ENCODE measurements at places on chromosomes 3 and 15.
A peak's percentile ranks its signal among the peaks of the same experiment; 100 is the strongest.

DNA sequence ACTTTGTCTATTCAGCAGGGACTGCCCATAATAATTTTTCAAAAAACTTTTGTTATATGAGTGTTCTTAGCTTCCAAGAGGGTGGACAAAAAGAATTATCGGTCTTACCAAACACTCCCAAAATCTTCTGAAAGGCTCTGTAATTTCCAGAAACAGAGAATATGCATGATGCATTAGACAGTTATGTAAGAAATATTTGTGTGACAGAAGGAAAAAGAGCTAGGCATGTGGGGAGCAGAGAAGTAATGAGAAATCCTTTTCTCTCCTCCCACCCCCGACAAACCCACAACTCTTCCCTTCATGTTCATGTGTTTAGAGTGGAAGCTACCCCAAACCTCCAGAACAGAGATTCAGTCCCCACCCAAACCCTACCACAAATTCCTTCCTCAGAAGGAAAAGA lies 86.8 kb downstream of the MYO5A start:
- DNase-seq = no peak

GRCh38 chr15:92901072-92901761 lies 1.1 kb downstream of the CHD2 start:
- no peak for DNase-seq

- DNase-seq = peak; percentile 20
Observed at GRCh38 chr3:101950510-101950909, 101.2 kb downstream of the NFKBIZ start.

DNA sequence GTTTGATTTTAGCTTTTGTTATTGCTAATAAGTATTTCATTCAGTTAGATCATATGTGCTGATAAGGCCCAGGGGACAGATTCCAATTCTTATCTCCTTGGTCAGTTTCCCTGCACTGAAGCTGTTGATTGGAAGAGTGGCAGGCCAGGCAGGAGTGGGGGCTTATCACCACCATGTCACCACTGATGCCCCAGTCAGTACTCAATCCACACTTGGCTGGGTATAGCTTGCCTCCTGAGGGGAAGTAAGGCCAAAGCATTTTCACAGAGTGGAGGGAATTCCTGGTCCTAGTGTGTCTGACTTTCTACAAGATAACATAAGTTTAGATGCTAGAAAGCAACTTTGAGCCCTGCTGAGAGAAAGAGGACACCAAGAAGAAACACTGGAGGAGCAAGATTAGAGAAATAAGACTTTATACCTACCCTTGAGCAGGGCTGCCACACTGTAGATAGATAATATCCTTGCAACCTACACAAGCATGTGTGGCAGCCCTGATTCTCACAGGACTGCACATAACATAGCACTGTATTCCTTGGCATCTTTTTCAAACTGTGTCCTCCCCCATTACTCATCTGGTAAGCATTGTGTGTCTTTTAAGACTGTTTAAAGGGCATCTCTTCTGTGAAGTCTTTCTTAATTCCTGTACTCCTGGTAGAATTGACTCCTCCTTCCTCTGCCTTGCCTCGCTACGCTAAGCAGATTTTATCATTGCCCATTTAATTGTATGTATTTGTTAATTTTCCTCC lies 24.3 kb downstream of the OXNAD1 start:
- no peak for DNase-seq

DNA sequence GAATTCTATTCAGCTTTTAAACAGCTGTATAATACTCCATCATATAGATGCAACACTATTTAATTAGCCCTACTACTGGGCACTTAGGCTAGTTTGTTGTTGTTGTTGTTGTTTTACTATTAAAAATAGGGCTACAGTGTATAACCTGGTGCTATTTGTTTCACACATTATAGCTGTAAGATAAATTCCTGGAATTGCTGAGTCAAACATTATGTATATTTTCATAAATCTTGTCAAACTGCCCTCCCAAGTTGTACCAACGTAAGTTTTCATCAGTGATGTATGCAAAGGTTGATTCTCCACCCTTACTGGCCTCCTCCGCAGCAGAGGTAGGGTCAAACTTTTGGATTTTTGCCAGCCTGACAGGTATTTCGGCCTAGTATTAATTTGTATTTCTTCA lies 3.8 kb upstream of the CEMIP start:
- DNase-seq = no peak

DNA sequence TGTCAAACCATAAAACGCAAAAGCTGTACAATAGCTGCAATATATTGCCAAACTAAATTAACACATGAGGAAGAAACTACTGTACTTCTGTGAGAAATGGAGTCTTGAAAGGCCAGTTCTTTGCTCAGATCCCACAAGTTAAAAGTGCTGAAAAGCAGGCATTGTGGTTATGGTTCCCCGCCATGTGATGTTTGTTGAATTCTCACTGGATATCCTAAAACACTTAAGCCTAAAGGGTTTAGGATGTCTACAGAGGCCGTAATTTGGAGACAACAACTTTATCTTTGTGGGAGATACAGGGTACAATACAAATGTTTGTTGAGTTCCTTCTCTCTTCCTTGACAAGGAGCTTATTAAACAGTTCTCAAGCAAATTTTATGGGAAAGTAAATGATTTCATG lies 53.2 kb downstream of the TMEM212 start:
- no peak for DNase-seq

- DNase-seq = no peak
Observed at GRCh38 chr3:167992381-167992780, 103.3 kb downstream of the GOLIM4 start.

- no peak for DNase-seq
Observed at GRCh38 chr3:43932921-43933320, 242.2 kb downstream of the ABHD5 start.

DNA sequence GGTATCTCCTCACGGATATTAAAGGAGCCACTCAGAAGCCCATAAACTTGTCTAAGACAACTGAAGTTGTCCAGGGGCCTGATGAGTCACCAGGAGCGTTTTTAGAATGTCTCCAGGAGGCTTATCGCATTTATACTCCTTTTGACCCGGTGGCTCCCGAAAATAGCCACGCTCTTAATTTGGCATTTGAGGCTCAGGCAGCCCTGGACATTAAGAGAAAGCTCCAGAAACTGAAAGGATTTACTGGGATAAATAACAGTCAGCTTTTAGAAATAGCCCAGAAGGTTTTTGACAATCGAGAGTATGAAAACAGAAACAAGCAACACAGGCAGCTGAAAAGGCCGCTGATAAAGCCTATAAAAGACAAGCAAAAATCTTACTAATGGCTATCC lies 4.1 kb downstream of the DET1 start:
- DNase-seq = no peak

DNA sequence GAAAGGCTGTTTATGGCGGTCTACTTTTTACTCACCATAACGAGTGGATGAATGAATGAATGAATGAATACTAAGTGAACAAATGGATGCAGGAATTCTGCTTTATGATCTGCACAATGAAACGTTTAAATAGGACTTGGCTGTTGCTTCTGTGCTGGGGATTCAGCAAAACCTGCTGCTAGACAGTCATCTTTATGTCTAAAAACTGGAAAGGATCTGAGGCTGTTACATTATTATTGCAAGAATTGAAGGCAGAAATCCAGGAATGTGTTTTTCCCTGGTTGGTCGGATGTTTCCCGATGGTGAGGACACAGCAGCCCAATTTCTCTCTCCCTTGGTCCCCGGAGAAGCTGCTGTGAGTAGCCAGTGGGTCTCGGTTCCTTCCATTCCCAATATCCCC lies 94.2 kb downstream of the GABRG3 start:
- no peak for DNase-seq

DNA sequence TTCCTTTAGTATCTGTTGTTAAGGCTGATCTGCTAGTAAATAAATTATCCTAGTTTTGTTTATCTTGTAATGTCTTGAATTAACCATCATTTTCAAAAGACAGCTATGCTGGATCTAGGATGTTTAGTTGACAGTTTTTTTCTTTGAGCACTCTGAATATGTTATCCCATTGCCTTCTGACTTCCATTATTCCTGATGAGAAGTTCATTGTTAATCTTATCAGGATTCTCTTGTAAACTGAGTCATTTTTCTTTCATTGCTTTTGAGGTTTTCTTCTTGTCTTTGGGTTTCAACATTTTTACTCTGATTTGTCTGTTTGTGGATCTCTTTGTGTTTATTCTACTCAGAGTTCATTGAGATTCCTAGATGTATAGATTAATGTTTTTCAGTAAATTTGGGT lies 157.7 kb downstream of the WNT7A start:
- no peak for DNase-seq

GRCh38 chr3:15553749-15554148 lies 32.2 kb upstream of the COLQ start:
- DNase-seq = no peak

DNA sequence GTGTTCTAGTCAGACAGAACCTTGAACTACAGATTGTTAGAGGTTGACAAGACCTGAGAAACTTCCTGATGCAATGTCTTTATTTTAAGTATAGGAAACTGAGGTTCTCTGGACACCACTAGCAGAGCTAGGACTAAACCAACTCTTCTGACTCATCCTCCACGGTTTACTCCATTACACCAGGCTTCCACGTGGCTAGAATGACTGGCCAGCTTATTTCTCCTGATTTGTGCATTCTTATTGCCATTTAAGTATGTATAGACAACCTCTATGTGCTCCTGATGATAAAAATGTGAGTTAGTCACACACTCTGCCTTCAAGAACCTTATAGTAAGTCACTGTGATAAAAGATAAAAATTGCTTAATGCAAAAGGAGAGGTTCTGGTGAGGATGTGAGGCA lies 182.7 kb downstream of the MEX3B start:
- DNase-seq = no peak

DNA sequence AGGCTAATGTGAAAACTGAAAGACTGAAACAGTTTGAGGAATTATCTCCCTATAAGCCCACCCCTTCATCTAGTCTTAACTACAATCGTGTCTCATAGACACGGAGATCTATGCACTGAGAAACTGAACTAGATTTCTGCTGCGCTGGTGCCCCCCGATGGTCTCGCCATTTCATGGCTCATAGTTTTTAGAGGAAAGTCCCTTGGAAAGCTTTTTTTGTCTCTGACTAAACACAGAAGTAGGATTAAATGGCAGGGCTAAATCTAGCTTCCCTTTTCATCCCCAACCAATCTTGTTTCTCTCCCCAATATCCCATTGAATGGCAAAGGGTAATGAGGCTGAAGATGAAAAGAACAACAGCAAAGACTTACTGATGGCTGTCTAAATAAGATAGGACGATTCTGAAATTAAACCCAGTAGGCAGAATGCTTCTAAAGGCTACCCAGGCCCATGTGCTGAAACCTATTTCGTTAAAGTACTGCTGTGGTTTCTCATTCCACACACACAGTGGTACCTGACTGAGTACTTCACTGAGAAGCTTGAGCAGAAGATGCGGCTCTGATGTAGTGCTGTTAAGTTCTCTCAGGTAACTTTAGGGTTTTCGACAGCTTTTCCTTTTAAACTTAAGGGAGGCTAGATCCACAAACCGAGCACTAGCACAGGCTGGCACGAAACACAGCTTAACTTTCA lies 142.7 kb downstream of the GADL1 start:
- peak; percentile 50 for DNase-seq

DNA sequence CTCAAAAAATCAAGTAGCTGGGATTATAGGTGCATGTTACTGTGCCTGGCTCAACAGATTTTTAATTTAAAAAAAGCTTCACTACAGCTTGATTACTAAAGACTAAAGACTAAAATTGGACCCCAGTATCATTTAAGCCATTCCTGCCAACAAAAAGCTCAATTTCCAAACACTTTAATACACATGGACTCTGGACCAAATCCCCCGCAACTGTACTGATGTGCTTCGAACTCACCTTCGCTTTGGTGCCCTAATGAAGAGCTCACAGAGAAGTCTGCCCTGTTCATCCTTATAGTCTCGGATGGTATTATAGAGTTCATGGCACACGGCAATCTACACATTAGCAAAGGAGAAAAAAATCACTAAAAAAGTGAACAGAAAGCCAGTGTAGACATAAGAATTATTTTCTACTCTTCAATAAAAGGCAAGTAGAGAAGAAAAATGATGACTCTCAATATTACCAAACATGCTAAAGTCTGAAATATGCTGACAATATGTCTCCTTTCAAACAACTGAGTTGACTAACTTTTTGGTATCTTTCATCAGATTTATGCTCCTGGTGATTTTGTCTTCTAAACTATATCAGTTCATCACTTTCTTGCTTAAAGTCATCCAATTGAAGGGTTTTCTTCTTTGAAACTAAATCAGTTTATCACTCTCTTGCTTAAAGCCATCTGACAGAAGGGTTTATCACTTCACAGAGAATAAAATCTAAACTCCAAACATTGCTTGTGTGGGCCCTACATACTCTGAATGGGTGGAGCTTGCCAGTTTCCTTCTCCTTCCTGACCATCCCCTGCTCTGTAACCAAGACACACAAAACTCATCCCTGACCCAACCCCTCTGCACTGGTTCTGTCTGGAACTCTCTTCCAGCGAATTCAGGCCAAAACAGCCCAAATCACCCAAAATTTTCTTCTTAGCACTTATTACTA lies 7.2 kb downstream of the PBRM1 start:
- DNase-seq = no peak

DNA sequence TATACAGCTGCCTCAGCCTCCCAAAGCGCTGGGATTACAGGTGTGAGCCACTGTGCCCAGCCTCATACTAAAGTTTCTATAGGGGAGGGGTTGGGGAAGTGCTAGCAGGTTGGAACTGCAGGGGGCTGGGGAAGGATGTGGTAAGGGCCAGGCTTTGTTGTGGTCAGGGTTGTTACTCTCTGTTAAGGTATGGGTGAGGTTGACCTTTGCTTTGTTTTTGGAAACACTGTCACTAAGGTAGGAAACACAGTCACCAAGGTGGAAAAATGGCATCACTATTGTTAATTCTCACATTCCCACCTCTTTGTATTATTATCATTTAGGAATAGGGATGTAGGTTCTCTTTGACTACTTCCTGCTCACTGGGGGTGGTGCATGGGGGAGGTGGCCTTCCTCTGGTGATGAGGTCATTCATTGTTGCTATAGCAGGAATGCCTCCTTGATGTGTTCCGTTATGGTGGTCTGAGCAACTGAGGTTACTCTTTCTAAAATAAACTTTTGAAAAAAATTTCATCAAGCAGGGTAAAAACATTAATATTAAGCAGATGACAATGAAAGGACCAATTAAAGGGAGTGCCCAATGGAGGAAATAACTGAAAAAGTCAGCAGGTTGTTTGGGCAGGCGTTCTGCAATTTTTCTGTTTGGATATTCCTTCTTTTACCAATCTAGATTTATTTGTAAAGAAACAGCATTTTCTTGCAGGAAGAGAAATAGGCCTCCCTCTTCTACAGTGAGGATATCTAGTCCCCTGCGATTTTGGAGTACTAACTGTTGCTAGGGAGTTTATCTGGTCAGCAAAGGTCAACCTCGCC lies 150.5 kb downstream of the WDR76 start:
- DNase-seq = peak; percentile 70

GRCh38 chr15:79938143-79938542 lies 32.9 kb downstream of the BCL2A1 start:
- DNase-seq = no peak

DNA sequence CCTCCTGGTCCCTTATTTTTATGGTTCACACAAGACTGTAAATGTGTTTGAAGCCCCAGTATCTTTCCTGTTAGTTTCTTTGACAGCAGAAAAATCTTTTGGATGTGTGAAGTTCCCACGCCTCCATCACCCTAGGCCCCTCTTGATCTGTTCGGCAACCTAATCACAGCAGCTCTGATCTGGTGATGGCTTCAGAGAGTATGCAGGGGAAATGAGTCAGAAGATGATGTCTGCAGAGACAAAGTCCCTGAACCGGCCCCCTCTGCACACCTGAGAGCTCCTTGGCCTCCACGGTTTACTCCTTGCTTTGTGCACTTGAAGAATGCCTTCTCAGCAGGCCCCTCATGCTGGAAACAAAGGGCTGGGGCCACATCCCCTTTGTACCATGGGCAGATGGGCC lies 63.5 kb downstream of the CLDN11 start:
- DNase-seq = no peak

- DNase-seq = no peak
Observed at GRCh38 chr15:44186705-44187104, 8.4 kb downstream of the FRMD5 start.

- DNase-seq = no peak
Observed at GRCh38 chr15:92018535-92019239, 165.2 kb downstream of the SLCO3A1 start.
